ENCODE measurements at places on chromosomes 3 and 15.

- no peak for DNase-seq
Measured at GRCh38 chr15:62532367-62532766, 367.3 kb upstream of the C2CD4B start.

DNA sequence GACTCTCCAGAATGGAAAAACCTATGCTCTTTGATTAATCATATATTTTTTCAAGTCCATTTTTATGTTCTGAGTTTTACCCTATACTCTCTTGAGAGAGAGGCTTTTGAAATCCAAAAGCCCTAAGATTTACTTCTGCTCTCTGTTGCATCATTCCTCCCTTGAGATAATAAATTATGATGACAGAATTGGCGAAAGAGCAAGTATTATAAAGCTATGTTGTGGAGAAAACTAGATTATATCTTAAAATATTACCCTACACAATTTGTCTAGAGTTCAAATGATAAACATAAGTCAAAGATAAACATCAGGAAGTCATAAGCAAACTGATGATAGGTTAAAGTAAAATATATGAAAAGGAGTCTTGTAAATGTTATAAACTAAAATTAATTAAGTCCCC, 293.4 kb upstream of the MME start:
- no peak for DNase-seq

DNA sequence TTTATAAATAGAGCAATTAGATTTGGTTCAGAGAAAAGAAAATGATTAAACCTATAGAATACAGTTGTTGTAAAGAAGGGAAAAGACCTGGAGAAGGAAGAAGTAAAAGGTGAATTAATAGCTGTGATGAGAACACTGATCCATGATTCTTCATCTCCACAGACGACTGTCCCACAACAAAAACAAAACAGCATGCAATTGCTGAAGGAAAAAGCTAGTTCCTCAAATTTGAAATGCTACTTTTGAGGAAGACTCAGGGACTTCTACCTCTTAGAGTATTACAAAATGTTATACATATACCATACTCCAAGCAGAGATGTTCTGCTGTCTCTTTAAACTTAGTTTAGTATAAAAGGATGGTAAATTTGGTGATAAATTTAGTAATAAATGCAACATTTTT, 21.5 kb downstream of the ALCAM start:
- no peak for DNase-seq

GRCh38 chr15:77034695-77035489, 36.0 kb downstream of the TSPAN3 start:
- no peak for DNase-seq

- DNase-seq: no peak
Measured at GRCh38 chr3:56113231-56113630, 355.0 kb downstream of the ERC2 start.

DNA sequence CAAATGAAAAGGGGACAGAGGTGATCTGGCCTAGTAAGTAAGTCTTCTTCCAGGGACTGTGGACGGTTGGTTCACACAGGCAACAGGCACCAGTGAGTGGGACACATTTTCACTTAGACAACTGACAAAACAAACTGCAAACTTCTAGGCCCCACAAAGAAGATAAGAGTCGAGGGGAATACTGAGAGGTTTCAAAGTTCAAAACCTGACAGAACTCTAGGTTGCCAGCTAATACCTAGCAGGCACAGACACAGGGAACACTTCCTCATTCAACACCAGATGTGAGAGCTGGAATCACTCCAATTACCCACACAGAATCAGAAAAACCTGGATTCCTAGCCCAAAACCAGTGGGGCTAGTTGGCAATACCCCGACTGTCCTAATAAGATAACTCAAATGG, 621.7 kb downstream of the ZPLD1 start:
- DNase-seq: no peak

DNA sequence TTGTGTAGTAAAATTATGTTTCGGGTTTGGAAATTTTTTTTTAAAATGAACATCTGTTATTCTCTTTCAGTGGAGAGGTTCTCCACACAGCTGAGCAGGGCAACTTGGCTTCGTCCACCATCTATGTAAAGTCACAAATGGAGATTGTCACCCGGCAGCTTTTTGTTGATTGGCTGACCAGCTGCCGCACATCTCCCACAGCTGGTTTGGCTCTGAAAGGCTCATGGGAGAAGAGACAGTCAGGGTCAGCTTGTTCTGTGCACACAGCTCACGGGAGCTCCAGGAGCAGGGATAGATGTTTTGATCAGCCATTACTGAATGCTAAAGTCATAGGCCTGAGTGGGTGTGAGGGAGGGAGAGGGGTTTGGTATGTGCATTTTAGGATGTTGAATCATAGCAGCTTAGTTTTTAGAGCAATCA, 12.9 kb upstream of the CCDC80 start:
- DNase-seq: no peak

GRCh38 chr3:167084545-167084944, 295.6 kb downstream of the ZBBX start:
- no peak for DNase-seq

DNA sequence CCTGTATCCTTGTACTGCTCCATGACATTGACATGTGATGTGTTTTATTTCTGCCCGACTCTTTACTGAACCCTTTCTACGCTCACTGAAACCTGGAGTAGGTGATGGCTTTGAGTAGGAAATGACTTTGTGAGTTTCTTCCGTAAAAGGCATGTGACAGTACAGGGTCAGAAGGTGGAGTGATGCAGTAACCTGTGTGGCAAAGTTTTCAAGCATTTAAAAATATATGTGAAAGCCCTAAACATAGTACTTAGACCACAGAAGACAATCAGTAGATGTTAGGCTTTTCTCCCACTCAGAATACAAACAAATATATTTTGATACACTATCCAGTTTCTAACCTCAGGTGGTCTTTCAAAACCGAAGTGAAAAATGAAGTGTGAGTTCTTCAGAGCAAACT, 31.3 kb upstream of the SACM1L start:
- DNase-seq: no peak

- DNase-seq: no peak
Measured at GRCh38 chr3:126693921-126694320, 10.1 kb upstream of the CHCHD6 start.

GRCh38 chr3:148707601-148708380, 10.1 kb downstream of the AGTR1 start:
- DNase-seq: no peak

DNA sequence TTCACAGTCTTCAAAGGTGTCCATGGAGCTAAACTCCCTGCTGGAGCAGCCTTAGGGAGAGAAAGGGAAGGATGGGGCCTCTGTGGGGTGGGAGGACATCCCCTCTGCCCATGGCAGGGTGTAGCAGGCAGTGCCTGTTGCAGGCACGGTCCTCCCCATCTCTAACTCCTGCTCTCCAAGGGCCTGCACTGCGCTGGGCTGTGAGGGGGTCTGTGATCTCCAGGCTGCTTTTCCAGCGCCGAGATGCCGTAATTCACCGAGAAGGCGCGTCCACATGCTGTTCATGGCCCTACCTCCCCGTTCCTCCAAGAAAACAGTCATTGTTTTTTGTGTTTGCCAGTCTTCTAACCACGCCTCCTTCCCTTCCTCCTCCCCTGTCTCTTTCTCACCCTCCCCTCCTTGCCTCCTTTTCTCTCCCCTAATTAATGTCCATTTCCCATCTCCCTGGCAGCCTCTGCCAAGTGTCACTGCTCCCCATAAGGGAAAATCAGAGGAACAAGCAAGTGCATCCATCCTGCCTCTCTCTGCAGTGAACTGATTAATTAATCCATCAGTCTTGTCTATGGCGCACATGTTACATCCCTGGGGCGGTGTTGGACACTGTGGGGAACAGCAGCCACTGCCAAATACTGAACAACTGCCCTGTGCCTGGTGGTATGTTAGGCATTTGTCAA, 17.7 kb upstream of the LAMP3 start:
- no peak for DNase-seq

- DNase-seq: no peak
Measured at GRCh38 chr3:60909526-60909925, 341.7 kb downstream of the FHIT start.

DNA sequence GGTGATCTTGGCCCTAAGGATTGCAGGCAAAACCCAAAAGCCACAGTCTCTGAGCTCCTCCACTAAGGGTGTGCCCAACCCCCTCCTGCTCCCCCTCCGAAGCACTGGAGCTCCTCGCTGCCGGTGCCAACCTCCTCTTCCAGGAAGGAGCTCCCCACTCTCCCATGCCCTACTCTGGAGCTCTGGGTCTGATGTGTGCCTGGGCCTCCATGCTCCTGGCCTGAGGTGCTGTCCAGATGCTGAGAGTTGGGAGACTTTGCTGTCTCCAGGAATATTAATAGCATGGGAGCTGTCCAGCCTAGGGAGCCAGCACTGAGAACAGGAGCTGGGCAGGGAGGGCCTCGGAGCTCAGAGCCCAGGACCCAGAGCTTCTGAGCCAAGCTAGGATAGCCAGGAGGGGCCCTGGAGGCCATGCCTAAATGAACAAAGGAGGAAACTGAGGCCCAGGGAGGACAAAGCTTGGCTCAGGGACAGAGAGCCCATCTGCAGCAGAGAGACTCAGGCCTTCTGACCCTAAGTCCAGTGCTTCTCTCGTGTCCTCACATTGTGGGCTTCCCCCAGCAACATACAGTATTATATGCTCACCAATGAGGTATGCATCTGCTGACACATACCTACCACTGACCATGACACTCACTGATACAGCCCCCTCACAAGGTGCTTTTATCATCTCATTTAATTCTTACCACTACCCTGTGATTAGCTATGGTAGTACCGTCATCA, 36.9 kb upstream of the HERC1 start:
- DNase-seq: no peak

- DNase-seq: no peak
Measured at GRCh38 chr15:55247311-55247710, 42.3 kb downstream of the RAB27A start.

DNA sequence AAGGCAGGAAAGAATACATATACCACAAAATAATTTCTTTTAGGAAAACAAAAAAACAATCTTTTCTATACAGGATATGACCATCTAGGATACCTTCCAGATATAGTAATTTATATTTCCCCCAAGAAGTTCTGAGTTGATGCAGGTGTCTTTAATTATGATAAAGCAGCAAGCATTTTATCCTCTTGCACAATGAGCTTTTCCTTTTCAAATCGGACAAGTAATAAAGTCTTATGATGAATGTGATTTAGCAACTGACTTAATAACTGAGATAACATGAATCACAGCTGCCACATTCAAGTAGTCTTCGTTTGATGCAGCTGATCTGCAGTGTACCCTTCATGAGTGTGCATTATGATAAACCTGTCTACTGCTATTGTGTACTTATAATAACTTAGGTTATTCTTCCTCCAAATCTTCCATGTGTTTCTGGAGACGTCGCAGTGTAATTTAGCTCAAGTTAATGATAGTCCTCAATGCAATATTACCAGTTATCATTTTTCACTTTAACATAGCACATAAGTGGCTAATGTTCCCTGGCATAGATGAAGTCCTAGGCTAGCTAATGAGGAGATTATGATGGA, 260.3 kb upstream of the MRPL3 start:
- no peak for DNase-seq

GRCh38 chr3:122406198-122406597, 9.7 kb downstream of the WDR5B start:
- no peak for DNase-seq

DNA sequence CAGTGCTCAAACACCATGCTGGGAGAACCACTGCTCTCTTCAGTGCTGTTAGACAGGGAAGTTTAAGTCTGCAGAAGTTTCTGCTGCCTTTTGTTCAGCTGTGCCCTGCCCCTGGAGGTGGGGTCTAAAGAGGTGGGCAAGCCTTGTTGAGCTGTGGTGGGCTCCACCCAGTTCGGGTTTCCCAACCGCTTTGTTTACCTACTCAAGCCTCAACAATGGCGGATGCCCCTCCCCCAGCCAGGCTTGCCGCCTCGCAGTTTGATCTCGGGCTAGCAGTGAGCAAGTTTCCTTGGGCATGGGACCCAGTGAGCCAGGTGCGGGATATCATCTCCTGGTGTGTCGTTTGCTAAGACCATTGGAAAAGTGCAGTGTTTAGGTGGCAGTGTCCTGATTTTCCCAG, 670.2 kb upstream of the ALCAM start:
- no peak for DNase-seq

- DNase-seq: no peak
Measured at GRCh38 chr3:133525435-133525834, 48.1 kb upstream of the CDV3 start.

DNA sequence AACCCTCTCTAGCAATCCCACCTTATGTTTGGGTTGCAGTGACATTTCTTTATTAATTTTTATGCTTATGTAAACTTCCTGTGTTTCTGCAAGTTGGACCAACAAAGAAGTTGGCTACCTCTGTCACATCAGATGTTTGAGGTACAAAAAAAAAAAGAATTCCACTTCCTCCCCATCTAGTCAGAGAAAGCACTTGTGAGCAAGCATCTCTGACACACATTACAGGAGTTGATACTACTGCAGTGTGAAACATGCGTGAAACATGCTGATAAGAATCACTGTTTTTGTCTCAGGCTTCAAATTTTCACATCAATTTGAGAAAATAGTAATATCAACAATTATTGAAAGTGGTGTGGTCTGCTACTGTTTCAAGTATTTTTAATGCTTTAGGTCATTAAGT, 1.3 kb downstream of the SCAANT1 start:
- DNase-seq: no peak

DNA sequence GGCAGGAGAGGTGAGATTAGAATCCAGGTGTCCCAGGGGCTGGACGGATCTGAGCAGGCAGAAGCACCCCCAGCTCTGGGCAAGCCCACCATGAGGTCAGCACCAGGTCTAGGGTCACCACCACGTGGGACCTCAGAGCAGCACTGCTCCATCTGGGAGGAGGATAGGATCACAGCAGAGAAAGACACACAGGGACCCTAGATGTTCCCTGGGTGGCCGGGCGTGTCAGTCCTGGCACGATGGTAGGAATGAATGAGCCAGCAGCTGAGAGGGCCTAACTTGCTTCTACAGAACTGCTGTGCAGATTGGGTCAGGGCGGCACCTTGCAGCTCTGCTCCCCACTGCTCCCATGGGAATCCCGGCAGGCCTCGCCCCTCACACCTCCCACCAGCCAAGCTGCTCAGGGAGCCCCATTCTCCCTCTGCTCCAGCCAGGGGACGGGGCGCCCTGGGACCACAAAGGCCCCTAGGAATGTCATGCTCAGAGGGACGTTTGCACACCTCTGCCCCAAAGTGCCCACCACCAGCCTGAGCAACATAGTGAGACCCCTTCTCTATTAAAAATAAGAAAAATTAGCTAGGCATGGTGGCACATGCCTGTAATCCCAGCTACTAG, 66.3 kb downstream of the ZNF445 start:
- no peak for DNase-seq

DNA sequence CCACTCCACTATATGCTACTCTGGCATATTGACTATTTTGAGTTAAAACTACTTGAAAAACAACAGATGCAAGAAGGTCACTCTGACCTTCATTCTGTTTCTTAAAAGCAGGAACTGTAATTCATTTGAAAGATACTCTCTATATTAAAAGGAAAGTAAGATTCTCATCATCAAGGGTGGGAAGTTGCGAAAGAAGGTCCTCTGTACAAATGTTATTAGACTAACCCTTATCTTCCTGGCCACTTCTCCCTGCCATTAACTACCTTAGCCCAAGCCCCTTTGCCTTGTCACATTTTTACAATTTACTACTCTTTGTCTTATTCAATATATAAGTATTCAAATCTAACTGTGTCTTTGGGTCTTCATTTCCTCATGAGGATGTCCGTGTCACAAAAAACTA, 16.1 kb downstream of the SIDT1 start:
- DNase-seq: no peak

GRCh38 chr3:105222568-105223093, 144.1 kb upstream of the ALCAM start:
- DNase-seq: no peak
